Endothelial cell of umbilical vein (primary cell): ENCODE measurements at places on chromosomes 12 and 14. TPM values are rescaled to one million over a fixed set of nuclear protein-coding genes. Genes with fewer than 3 reads are reported as not detected.

CLEC4D gene
- not detected in 2 replicates for total RNA-seq

SLC7A8 gene
- total RNA-seq: 1.1 and 1.6 TPM in 2 replicates

TC2N gene
- total RNA-seq: 0.40 TPM in 1 of 2 replicates, not detected in the other

DNA sequence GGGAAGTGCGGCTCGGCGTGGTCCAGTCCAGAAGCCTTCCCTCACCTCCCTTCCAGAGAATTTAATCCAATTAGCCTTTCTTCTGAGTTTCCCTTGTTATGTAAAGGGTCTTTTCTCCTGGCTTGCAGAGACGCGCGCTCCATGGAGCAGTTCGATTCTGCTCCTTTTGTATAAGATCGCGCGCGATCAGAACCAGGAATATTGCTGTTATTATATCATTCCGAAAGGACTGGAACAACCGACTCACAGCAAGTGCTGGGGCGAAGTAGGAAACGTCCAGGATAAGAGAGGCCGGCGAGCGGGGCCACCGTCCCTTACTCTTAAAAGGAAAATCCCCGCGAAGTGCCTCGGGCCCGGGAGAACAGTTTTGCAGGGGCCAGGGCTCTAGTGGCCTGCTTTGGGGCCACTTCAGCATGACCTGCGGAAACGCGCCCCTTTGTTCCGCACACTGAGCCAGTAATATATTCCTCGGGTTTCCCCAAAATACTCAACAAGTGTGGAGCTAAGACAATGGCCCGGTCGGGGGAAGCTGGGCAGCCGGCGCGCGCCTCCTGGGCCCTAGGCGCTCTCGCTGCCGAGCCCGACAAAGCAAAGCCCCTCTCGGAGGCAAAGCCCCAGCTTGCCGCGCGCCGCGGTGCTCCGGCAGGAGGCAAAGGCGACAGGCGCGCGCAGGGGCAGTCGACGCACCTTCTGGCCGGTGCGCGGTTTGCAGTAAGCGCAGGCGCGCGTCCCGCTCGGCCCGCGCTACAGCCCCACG, 2.9 kb downstream of the RFX4 start:
- DNase-seq: no peak

DNA sequence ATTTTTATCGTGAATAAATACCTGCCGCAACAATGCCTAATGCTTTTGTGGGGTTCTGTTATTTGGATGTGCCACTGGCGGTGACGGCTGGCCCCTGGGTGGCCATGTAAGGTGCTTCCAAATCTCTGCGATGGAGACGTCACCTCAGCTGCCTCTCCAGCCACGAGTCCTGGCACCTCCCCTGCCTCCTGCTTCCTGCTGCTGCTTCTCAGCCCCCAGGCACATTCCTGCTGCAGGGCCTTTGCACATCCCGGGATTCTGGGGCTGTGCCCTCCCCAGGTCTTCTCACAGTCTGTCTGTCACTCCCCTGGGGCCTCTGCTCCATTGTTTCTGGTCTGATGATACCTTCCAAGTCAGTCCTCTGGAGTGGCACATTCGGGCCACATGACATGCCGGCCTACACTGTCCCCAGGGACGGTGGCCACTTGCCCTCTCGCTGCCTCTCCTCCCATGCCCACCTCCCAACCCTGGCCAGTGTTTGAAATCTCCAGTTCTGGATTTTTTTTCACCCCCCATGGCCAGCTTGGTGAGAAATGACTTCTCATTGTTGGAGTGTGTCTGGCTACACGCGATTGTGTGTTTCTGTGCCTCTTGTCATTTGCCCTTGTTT, 151.8 kb downstream of the KIF26A start:
- no peak for DNase-seq

DNA sequence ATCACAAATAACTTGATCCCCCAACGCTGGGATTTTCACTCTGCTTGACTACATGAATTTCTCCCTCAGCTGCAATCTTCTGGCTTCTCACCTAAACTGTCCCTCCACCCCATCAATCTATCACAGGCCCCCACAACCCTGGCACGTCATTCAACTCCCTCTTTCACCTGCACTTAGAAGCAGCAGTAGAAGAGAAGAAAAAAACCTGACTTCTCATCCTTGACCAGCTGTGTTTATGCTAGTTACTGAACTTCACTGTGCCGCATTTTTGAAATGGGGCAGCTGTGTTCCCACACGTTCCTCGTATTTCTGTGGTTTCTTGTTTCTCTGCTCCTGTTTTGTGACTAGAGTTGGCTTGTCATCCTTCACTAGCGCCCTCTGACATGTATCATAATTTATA, 35.0 kb downstream of the ITPR2 start:
- no peak for DNase-seq

DNA sequence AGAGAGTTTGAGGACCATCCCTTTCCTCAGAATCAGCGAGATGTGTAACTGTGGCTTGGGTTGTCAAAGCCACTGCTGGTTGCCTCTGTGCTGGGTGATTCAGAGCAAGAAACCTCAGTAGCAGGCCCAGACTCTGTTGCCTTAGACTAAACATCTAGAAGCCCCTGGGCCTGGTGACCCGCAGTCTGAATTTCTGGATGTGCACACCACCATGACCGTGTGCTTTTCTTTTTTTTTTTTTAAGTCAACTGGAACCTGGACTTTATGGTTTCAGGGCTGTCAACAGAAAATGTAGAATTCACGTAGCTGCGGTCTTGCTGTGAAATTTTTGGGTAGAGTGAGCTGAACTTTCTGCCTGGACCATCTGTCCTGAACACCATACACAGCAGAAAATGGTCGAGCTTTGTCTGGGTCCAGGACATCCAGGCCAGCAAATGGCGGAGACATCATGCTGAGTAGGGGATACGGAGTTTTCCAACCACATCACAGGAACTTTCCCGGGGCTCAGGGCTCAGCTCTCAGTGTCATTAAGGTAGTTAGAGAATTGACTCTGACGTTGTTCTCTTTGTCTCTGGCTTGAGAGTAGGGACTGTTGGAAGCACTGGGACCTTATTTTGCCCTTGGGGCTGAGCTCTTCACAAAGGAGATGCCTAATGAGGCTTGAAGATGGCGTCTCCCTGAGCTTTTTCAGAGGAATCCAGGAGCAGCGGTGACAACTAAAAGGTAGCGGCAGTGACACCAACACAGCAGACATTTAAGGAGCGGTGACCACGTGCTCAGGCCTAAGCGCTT, 23.0 kb upstream of the BATF start:
- no peak for DNase-seq

DNA sequence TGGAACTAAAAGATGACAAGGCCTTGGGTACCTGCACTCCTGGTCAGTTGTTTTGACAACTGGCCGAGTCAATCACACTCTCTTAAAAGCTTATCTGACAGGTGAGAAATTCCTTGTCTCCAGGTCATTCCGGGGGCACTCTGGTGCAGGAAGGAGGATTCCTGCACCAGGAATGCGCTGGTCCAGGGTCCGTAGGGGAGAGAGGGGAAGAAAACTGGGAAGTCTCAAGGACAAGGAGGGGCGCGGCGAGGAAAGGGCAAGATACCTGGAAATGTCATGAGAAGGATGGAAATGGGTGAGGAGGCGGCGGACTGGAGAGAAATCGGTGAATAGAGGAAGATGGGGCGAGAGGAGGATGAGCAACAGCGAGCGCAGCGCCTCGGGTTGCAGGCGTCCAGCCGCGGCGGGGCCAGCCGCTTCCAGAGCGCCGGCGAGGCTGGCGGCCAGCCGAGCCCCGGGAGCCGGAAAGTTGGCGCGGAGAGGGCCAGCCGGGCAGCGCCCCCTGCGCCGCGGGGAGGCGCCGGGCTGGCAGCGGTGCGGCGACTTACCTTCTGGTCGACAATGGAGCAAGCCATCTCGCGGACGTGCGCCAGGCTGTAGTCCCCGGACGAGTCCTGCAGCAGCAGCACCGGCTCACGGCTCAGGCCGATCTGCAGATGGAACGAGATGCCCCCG, 809 bp downstream of the PRKD1 start:
- DNase-seq: peak; percentile 65
